ENCODE measurements at places on chromosomes 12 and 14.

GRCh38 chr14:88013750-88014349 lies 8.9 kb downstream of the GPR65 start:
- DNase-seq, result no peak

- DNase-seq, result no peak
Observed at GRCh38 chr12:50013361-50014147, 11.7 kb downstream of the RACGAP1 start.

- peak; percentile 18 for DNase-seq
Observed at GRCh38 chr12:124993626-124994436, at the start of gene BRI3BP. BRI3BP (plus strand) TSS chr12:124993645; CDS start chr12:124993791, 146 bp downstream.

- no peak for DNase-seq
Observed at GRCh38 chr12:81699551-81699950, 59.6 kb downstream of the PPFIA2 start.

DNA sequence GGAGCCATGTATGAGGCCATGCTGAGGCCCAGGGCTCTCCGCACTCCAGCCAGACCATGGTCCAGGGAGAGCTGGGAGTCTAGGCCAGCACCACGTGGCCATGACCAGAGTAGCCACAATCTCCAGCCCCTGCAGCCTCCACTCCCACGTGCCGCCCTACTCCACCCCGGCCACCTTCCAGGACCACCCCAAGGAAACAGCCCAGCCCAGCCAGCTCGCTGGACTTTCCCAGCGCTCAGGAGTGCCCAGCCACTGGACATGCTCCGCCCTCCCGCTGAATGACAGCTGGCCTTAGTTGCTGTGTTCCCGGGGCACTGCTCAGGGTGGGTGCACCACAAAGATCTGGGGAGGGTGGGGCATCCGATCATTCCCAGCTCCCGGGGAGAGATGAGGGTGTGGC lies 2.1 kb upstream of the C14orf180 start:
- DNase-seq, result no peak

- DNase-seq, result no peak
Observed at GRCh38 chr12:73372856-73373255, 1100.7 kb downstream of the TRHDE start.

All from stimulated activated CD8-positive, alpha-beta memory T cell treated with anti-CD3 and anti-CD28 coated beads, Interleukin-2, amount 100 ng/mL, for 48 hours (primary cell).